ENCODE measurements at places on chromosomes 11 and 22.

- DNase-seq: peak; percentile 84
Observed at GRCh38 chr11:114846416-114846791, 168.1 kb downstream of the NXPE2 start.

DNA sequence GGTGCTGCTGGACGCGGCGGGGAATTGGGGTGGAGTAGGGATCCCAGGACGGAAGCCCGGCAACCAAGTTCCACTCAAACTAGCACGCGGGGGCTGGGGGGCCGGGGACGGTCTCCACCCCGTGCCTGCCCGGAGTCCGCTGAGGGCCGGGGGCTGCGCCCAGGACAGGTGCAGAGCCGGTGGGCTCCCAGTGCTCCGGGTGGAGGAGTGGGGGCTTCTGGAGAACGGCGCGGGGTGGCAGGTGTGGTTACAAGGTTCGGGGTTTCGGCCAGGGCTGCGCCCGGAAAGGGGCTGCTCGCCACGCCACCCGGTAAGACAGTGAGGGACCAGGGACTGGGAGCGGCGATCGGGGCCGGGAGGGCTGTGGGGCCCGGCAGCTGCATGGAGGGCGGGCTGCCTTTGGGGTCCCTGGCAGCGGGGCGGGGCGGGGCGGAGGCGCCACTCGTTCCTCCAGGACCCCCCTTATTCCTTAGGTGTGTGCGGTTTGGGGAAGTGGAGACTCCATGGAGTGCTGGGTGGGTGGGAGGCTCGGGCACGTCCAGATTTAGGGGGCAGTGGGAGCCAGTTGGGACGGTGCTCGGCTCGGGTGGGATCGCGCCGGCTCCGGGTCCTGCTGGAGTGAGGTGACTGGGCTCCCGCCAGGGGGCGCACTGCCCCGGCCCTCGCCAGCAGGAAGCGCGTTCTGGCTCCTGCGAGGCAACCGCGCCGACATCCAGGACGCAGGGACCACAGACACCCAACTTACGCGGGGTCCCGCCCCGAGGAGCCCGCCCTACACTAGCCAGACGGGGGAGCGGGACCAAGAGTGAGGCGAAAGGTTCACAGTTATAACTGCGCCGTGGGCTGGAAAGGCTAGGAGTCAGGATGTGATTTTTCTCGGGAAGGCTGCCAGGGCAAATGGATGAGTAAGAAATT, 868 bp downstream of the TSPAN18 start:
- peak; percentile 69 for DNase-seq

DNA sequence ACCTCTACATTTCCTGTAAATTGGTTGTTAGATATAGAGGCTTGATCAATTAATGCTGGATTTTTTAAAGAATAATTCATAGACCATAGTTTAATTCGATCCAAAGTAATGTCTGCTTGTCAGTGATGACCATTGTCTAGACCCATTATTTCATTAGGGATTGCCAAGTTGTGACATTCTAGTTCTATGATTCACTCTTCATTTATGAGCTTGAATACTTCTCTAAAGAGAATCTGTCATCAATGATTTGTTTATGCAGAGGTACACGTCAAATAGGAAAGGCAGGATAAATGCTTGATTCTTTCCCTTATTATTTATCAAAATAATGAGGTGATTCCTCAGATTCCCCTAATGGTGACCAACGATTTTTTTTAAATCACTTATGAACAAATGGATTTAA, 24.0 kb upstream of the ROBO3 start:
- no peak for DNase-seq

GRCh38 chr22:46394622-46395021, 59.1 kb downstream of the TRMU start:
- no peak for DNase-seq

DNA sequence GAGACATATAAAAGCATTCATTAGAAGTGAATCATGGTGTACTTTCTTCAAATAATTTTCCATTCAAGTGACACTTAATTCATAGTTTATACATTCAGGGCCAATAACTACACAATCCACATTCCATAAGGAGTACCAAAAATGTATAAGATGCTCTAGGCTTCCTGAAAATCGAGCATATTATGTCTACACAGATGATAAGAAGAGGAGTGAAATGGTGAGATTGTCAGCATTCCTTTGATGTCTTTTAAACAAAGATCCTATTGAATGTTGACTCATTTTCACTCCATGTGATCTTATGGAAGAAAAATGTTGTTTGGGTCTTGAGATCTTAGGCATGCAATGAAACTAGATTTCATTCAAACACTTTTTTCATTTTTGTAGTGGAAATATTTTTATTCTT, 843.2 kb downstream of the KCNA4 start:
- DNase-seq: no peak

- no peak for DNase-seq
Observed at GRCh38 chr11:121429556-121429955, 22.6 kb upstream of the SORL1 start.

DNA sequence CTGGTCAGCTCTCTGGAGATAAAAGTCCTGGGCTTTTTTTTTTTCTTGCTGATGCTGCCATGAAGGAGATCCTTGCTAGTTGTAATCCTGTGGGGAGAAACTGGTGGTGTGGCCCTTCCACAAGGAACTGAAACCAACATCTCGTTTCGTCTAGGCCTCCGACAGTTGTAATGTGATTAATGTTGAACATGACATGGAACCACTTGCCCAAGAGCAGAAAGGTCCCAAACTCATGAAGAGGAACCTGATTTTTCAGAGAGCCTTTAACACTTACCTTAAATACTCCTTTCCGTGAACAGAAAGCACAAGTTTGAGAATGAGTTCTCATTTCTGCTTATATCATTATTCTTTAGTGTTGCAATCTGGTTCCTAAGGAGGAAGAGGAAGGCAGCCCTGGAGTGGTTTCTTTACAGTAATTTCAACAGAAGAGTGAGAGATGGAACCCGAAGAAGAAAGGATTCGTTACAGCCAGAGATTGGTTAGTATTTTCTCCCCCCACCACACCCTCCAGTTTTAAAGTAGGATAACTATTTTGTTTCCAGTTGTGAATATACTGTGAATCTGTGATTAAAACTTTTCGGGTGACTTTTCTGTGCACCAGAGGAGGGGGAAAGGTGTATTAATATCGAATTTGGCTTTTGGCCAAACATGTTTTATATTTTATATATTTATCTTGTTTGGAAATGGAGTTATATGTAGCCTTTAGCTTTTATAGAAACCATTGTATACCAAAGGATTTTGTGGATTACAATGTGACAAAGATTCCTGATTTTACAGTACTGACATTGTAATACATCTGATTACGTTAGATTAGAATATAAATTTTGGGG, 2.0 kb downstream of the KDM2A start:
- DNase-seq: no peak

DNA sequence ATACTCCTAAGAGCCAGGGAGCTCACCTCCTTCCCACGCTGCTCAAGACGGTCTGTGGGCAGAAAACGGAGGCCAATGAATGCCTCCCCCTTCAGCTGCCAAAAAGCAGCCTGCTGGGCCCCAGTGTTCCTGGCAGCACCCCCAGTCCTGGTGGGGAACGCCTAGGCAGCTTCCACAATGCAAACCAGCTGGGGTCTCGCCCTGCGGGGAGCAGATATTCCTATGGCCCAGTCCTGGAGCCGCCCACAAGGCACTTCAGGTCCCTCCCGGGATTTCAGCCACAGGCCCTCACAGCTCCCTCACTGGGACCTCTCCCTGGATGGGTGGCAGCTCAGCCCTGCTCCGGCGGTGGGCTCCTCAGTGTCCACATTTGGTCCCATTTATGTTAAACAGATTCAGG, 29.2 kb downstream of the A4GALT start:
- no peak for DNase-seq

GRCh38 chr11:100810666-100811065, 123.6 kb downstream of the ARHGAP42 start:
- no peak for DNase-seq

GRCh38 chr11:70912226-70912840, 340.0 kb downstream of the SHANK2 start:
- peak; percentile 4 for DNase-seq

- no peak for DNase-seq
Observed at GRCh38 chr11:75193711-75194110, 42.8 kb downstream of the SLCO2B1 start.

DNA sequence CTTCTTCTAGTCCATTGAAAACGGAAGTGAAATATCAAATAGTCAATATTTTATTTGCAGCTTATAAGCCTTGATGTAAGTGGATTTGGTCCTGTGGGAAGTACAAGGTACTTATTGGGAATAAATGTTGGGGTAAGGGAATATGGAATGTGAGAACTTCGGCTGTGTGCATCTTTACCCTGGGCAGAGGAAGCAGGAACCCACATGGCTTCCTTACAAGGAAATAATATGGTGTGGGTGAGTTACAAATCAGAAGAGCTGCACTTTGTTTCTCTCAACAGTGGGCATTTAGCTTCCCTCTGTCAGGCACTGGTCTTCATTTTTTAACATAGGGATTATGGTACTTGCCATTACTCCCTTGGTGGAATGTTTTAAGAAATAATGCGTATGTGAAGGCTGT, 77.9 kb downstream of the SCN3B start:
- no peak for DNase-seq

GRCh38 chr11:78789375-78789774, 214.7 kb upstream of the NARS2 start:
- peak; percentile 46 for DNase-seq

- no peak for DNase-seq
Observed at GRCh38 chr11:20559523-20560300, 39.7 kb upstream of the SLC6A5 start.

- DNase-seq: no peak
Observed at GRCh38 chr22:29758068-29758622, 8.7 kb downstream of the ZMAT5 start.

GRCh38 chr11:40393511-40393910, 1065.9 kb downstream of the LRRC4C start:
- no peak for DNase-seq

DNA sequence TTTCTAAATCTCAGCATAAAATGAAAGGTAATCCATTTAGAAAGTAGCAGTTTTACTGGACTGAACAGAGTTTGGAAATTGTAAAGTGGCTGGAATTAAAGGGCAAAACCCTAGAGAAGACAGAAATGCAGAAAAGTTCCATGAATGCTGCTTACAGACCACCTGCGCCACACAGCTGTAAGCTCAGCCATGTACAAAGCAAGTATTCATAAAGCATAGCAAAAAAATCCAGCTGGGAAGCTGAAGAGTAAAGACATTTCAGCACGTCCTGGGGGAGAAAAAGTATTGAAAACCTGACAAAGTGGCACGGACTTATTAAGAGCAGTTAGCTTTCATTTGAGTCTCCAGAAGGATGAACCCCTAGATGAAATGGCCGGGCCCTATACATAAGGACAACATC, 220.1 kb upstream of the CNTN5 start:
- DNase-seq: no peak

DNA sequence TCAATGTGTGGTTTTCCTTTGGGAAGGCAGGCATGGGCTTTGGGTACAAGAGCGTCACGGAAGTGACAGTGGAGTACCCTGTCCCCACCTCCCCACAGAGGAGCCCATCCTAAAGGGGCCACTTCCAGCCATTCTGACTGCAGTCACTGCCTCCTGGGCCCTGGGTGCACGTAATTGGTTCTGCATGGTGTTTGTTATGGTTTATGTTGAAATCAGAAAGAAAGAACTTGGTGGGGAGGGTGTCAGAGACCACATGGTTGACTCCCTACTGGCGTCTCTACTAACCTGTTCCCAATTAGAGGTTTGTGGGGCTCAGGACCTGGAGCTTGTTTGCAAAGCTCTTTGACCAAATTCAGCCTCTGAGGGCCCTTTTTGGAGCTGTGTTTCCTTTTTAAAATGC, 40.8 kb downstream of the RIBC2 start:
- DNase-seq: no peak

- DNase-seq: no peak
Observed at GRCh38 chr11:2271327-2272227, 1.2 kb upstream of the ASCL2 start.

DNA sequence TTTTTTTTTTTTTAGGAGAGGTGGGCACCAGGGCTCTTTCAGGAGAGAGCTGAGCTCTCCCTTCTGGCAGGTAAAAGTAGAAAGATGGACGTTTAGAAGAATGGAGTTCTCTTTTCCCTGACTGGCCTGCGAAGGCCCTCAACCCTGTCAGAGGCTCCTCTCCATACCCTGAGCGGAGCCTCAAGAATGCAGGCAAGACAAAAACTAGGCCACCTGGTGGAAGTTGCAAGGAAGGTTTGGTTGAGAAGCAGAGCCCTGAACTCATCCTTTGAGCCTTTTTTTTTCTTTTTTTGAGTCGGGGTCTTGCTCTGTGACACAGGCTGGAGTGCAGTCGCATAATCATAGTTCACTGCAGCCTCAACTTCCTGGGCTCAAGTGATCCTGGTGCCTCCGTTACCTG, 1.4 kb downstream of the OTOG start:
- DNase-seq: no peak

- DNase-seq: no peak
Observed at GRCh38 chr11:118142081-118142480, 10.5 kb downstream of the SCN4B start.

DNA sequence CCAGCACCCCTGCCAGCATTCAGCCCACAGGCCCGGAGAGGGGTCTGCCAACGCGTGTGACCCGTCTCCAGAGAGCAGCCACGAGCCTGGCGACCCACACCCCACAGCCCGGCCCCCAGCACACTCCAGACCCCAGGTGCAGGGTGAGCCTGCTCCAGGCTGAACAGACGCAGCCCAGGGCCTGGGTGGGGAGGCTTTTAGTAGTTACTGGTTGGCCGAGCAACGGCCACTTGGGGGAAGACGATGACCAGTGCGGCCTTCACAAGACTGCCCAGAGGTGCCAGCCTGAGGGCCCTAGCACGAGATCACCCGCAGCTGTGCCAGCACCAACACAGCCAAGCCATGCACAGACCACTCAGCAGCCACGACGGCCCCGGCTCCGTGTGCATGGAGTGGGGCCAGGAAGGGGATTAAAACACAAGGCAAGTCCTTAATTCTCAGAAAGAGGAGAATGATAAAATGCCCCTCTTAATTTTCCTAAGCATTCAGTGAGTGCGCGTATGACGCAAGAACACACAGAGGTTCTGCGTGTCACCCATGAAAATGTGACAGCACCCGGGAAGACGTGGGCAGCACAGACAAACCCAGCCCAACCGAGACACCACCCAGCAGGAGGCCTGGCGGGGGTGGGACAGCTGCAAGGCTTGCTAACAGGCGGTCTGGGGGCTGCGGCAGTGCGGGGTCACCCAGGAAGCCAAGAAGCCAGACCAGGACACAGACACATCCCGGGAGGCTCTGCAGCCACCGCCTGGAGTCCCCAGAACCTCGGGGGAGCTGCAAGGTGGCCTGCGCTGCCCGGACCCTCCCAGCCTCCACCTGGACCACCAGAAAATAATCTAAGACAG, 47.6 kb downstream of the BRD1 start:
- DNase-seq: no peak

GRCh38 chr11:71453037-71453917, at the start of gene NADSYN1:
TSS of gene NADSYN1 (plus strand) at chr11:71453203. CDS start at chr11:71453297, 94 bp downstream.
- peak; percentile 95 for DNase-seq

- no peak for DNase-seq
Observed at GRCh38 chr22:44913198-44913983, 96.4 kb downstream of the PHF21B start.

- peak; percentile 93 for DNase-seq
Observed at GRCh38 chr11:6475936-6476335, 2.2 kb upstream of the TRIM3 start.
